ENCODE measurements at places on chromosomes 1 and 21.

DNA sequence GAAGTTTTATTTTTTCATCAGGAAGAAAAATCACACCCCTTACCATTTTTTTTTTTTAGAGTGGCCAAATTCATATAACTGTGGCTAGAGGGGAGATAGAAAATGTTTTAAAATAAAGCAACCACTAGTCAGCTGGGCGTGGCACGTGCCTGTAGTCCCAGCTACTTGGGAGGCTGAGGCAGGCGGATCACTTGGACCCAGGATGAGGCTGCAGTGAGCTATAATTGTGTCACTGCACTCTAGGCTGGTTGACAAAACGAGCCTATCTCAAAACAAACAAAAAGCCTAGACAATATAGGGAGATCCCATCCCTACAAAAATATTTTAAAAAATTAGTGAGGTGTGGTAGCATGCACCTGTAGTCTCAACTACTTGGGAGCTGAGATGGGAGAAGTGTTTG is 14.8 kb upstream of the BECN2 start:
- H3K4me1 ChIP-seq: no peaks in the 10 kb centered on the region
- peaks cover 5% of the 10 kb centered on the region for H3K27me3 ChIP-seq
- no peak overlapping the region for H3K4me3 ChIP-seq
- no peak overlapping the region for H3K27ac ChIP-seq
- H3K36me3 ChIP-seq: no peaks in the 10 kb centered on the region

DNA sequence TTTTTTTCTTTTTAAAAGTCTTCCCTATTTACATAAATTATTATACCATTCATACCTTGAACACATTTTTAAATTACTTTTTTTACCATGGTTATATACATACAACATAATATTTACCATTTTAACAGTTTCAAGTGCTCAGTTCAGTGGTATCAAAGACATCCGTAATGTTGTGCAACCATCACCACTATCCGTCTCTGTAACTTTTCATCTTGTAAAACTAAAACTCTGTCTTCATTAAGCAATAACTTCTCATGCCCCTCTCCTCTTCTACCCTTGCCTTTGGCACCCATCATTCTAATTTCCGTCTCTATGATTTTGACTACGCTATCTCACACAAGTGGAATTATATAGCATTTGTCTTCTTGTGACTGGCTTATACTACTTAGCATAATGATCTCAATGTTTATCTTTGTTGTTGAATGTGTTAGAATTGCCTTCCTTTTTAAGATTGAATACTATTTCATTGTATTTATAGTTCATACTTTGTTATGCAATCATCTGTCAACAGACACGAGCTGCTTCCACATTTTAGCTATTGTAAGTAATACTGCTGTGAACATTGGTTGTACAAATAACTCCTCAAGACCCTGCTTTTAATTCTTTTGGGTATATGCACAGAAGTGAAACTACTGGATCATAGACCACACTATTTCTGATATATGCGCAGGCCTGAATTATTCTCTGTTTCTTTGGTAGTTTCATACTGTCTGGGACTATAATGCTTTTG is 689.5 kb upstream of the NCAM2 start:
- no peaks in the 10 kb centered on the region for H3K4me1 ChIP-seq
- H3K27ac ChIP-seq: no peak overlapping the region
- no peak for DNase-seq
- H3K4me3 ChIP-seq: no peak overlapping the region

DNA sequence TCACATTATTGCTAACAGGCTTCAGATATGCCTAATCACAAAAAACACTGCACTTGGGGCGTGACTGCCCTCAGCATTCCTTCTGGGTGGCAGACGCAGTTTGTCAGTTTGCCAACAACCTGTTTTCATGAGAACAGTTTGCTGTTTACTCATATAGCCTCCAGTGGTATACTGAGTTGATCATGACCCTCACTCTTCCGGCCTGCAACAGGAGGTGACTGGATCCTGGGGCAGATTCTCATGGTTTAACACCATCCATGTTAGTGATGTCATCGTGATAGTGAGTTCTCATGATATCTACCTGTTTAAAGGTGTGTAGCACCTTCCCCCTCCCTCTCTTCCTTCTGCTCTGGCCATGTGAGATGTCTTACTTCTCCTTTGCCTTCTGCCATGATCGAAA is 555.2 kb downstream of the PLPP3 start:
- H3K27ac ChIP-seq: no peak overlapping the region
- no peaks in the 10 kb centered on the region for H3K27me3 ChIP-seq
- no peaks in the 10 kb centered on the region for H3K36me3 ChIP-seq
- no peak overlapping the region for H3K4me3 ChIP-seq

- DNase-seq: no peak
- H3K27me3 ChIP-seq: no peaks in the 10 kb centered on the region
- no peak overlapping the region for H3K4me3 ChIP-seq
- peaks cover 13% of the 10 kb centered on the region for H3K36me3 ChIP-seq
- no peak overlapping the region for H3K27ac ChIP-seq
- H3K4me1 ChIP-seq: peaks cover 7% of the 10 kb centered on the region
Measured at GRCh38 chr1:9751971-9752370, 71.8 kb downstream of the CLSTN1 start.

GRCh38 chr1:207009182-207009850 is 23.2 kb downstream of the C1orf116 start:
- no peak overlapping the region for H3K4me3 ChIP-seq
- H3K36me3 ChIP-seq: no peaks in the 10 kb centered on the region
- H3K4me1 ChIP-seq: peaks cover 37% of the 10 kb centered on the region
- no peak overlapping the region for H3K27ac ChIP-seq

- no peaks in the 10 kb centered on the region for H3K27me3 ChIP-seq
- H3K4me3 ChIP-seq: no peak overlapping the region
- DNase-seq: peak; percentile 93
Measured at GRCh38 chr1:166705376-166706289, 133.6 kb upstream of the POGK start.
